ENCODE measurements at places on chromosomes 11 and 22.

DNA sequence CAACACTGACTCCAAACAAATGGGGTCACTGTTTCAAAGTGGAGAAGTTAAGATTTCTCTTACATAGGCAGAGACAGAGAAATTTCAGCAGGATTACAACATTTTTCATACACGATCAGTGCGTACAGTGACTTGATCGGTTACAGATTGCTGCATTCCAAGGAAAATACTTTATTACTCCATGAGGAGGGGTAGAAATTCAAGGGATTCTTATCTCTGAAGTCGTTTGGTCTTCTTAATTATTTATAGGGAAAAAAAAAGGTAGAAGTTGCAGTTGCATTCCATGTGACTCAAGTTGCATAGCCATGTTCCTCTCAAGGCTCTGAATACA lies 10.7 kb upstream of the SMIM38 start:
- no peak for DNase-seq

- no peak for DNase-seq
Measured at GRCh38 chr11:34439610-34440198, 970 bp downstream of the CAT start.

DNA sequence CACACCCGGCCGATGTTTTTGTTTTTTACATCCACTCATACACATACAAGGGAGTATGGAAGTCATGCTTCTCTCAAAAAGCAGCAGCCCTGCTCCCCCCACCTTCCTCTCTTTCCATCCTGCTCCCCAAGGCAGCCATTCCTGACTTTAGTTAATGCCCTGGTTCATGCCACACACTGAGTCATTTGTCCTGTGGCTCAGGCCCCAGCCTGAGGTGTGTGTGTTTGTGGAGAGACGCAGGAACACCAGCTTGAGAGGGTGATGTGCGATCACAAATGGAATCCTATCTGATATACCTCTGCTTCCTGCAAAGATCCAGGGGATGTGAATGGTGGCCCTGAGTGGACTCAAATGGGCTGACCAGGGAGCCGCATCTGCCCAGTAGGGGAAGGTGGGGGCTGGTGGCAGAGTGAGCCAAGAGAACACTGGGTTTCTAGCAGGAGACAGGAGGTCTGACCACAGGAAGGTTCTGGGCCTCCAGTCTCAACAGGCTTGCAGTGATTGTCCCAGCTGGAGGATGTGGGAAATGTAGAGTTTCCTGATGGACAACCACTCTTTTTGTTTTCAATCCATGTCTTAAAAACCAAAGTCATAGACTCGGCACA lies 86.7 kb downstream of the OSBP2 start:
- no peak for DNase-seq

DNA sequence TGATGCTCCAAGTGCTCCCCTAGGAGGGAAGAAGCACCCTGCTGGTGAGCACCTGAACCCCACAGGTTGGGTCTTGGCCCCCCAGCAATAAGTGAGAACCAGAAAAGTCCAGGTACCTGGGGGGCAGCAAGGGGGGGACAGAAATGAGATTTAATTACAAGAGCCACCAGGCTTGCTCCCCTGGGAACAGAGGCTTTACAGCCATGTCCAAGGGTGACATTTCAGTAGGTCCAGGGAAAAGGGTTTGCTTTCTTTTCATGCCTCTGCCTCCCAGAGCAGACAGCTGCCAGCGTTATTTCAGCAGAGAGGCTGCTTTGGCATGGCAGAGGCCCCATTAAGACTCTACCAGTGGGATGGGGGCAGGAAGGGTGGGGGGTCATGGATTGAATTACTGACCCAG lies 437.7 kb downstream of the BUD13 start:
- no peak for DNase-seq

- DNase-seq = no peak
Measured at GRCh38 chr11:131822506-131822905, 452.1 kb downstream of the NTM start.

- DNase-seq = no peak
Measured at GRCh38 chr22:23248583-23248982, 68.3 kb downstream of the BCR start.

- DNase-seq = no peak
Measured at GRCh38 chr11:43626798-43627197, 53.7 kb upstream of the HSD17B12 start.

DNA sequence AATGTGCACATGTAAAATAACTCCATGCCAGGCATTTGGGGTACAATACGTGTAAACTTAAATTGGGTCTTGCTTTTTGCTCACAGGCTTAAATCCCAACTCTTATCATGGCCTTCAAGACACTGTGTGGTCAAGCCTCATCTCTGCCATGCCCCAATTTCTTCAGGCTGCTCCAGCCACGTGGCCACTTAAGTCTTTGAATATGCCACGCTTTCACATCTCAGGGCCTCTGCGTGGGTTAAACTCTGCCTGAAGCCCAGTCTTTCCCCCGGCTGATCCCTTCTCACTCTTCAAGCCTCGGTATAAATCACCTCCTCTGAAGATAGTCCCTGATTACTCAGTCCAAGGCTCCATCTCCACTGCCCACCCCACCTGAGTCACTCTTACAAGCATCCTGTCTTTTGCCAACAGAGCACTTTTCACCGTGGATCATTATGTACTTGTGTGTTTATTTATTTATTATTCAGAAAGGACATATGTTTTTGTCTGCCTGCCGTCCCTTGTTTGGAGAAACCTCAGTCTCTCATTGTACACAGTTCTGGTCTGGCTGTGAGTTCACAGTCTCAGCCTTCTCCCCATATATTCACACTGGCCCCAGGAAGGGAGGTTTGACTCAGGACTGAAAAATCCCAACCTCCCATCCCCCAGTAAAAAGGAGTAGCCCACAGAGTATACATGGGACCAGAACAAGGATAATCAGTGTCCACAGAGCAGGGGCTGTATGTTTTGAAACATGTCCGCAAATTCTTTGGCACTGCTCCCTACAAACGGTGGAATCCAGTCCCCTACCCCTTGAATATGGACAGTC lies 344.7 kb downstream of the MN1 start:
- no peak for DNase-seq

DNA sequence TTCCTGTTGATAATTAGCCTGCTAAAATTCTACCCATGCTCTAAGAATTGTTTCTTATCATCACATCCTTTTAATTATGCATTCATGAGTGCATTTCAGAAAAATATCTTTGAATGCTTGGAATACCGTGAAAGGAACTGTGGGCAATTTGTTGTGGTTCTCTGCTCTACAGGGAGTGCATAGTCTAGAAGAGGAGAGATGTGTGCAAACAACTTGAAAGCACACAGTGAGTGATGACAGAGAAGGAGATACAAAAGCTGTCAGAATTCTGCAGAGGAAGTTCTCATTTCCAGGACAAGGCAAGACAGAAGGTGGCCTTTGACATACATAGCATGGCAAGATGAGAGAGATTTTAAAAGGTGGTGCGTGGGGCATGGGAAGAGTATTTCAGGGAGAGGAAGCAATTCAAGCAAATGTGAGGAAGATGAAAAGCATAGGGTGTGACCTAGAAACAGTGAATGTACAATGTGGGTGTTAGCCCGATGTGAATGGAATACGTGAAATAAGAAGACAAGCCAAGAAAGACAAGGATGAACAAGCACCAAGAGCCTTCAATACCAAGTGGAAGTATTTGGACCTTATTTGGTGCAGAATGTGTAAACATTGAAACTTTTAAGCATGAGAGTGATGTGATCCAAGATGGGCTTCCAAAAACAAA lies 5.0 kb downstream of the MMP8 start:
- no peak for DNase-seq

- DNase-seq = no peak
Measured at GRCh38 chr11:104609311-104610085, 288.8 kb downstream of the CASP12 start.

- DNase-seq = no peak
Measured at GRCh38 chr11:125426818-125427528, 69.1 kb downstream of the FEZ1 start.
